SK-N-SH treated with all-trans-retinoic acid at 6 μM for 48 hours (cell line): ENCODE measurements at places on chromosomes 4 and X.
A peak's percentile ranks its signal among the peaks of the same experiment; 100 is the strongest.

- ATAC-seq = peak; percentile 40; the same call in 2 of the 3 replicates
These were observed 22.4 kb downstream of the FAT1 start for GRCh38 chr4:186701273-186701672.

- peak; percentile 73 for ATAC-seq
These were observed at the start of gene MAOB for GRCh38 chrX:43882294-43882681. MAOB (minus strand) TSS chrX:43882450; CDS start chrX:43882299, 151 bp downstream.

DNA sequence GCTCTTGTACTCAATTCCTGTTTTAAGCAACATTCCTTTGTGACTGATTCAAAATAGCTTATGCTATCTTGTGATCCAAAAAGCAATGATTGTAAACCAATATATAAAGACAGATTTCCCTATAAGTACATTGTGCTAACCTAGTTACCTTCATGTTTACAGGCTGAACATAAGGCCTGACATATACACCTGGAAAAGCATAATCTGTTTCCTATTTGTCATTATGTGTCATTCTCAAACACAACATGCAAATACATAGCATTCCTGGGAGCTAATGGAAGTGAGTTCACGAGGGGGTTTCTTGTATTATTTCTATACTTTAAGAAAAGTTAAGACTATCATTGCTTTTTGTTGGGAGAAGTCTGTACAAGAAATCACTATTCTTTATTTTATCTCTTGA is 638.1 kb upstream of the AGA start:
- ATAC-seq = no peak

DNA sequence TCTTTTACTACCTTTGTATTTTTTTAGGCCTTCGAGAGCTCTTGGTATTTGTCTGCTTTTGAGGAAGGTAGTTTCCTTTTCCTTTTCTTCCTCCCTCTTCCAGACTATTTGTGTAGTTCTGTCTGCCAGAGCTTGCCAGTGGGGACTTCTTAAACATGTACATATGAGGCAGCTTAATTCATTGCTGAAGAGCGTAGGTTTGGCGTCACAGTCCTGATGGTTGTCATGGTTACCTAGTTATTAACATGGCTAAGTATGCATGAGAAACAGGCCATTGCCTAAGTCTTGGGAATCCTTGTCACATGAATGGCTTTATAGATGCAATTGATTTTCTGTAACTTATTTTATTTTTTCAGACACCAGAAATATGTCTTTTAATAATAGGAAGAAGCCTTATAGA is 48.5 kb upstream of the ARMCX2 start:
- ATAC-seq = no peak

DNA sequence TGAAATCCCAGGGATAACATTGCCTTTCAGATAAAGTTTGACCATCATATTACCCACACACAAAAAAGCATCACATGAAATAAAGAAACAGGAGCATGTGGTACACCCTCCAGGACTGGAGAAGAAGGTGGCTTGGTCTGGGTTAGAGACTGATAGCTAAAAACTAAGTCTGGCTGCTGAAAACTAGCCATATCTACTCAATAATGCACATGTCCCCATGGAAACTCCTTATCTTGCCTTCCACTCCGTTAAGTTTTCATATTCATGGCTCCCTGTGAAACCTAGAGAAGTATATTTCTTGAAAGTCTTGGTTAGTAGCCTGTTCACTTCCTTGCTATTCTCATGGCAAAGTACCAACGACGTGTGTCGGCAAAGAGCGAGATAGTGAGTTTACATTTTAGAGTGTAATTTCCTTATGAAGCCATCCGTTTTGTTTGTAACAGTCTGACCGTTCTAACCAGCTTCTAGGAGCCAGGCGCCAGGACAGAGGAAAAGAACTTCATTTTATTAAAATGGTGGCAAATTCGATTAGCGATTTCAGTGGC is 6.7 kb upstream of the DCTD start:
- no peak for ATAC-seq
